Urinary bladder (tissue), 4 donors: ENCODE measurements at places on chromosomes 1 and 21. TPM values are rescaled to one million over a fixed set of nuclear protein-coding genes. Genes with fewer than 3 reads are reported as not detected.

ZMYND12 gene
- 0.75 TPM for polyA plus RNA-seq

KIF17 gene
- polyA plus RNA-seq = 3.2 TPM

AKR7A3 gene
- polyA plus RNA-seq = 0.61 TPM

LMX1A gene
- 0.29 TPM for polyA plus RNA-seq

NPL gene
- polyA plus RNA-seq = 6.7 TPM
